ENCODE measurements at places on chromosomes 13 and 19.

DNA sequence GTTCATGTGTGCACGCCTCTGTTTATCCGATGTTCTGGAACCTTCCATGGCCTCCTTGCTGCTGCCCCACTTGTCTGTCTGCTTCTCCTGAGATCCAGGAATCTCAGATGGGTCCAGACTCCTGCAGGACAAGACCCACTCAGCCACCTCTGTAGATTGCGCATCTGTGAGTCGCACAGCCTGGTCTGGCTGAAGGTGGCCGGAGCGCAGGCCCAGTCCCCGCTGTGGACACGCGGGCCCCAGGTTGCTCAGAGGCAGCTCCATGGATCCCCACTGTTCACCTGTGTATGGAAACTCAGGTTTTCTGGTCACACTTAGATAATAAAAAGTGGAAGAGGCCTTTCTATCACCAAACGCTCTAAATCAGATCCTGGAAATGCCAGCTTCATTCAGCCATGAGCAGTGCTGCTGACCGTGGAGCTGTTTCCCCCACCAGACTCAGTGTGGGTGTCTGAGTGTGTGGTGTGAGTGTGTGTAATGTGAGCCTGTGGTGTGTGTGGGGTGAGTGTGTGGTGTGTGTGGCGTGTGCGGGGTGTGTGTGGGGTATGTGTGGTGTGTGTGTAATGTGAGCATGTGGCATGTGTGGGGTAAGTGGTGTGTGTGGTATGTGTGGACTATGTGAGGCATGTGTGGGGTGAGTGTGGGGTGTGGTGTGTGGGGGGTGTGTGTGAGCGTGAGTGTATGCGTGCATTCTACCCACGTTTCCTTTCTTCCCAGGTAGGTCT, 59.5 kb downstream of the MCF2L start:
- DNase-seq = no peak

DNA sequence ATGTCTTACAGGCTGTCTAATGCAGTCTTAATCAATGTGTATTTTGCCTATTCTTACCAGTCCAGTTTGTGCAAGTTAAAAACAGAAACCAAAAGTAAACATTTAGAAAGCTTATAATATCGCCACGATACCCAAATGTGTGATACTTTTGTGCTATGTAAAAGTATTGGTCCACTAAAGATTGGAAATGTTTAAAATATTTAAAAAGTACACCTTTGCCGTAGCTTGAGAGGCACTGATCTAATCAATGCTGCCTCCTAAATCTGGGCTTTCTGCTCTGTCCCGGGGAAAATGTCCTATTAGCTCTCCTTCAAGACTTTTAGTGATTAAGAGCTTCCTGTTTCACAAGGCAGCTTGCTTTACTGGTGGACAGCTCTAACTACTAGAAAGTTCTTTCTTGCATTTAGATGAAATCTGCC, 64.7 kb downstream of the DNAJC15 start:
- DNase-seq = no peak

- DNase-seq = peak; percentile 83
These were observed 416.4 kb downstream of the DCT start for GRCh38 chr13:94063096-94063495.

- DNase-seq = no peak
These were observed 993 bp downstream of the FUT6 start for GRCh38 chr19:5838353-5839064.
